ENCODE measurements at places on chromosomes 16 and 17.

- no peak for DNase-seq
These were observed 30.9 kb upstream of the CLEC18B start for GRCh38 chr16:74451951-74452758.

GRCh38 chr17:691423-691822, 23.2 kb downstream of the VPS53 start:
- no peak for DNase-seq

DNA sequence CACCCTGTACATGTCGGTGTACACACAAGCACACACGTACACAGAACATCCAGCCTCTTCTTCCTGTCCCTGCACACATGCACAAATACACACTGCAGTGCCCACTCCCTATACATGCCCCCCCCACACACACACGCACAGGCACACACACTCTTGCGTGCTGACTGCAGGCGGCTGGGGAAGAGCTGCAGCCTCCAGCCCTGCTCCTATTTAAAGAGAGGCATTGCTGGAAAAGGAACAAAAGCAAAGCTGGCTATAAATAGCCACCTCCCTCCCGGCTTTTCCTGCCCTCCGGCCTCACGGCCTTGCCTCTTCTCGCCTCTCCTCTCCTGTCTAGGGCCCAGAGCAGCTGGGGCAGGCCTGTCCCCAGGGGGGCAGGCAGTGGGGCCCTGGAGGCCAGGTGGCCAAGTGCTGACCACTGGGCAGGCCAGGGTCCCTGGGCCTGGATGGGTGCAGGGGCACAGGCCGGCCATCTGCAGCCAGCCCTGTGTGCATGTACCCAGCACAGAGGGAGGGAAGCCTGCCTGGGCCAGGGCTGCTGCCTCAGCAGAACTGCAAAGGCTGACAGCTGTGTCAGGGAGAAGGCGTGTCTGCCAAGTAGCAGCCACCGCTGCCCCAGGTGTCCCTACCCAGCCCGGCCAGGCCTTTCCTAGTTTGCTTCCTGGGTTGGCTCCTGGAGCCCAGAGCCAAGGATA, 25.4 kb downstream of the RTN4RL1 start:
- no peak for DNase-seq

GRCh38 chr17:51159604-51160003, 6.2 kb downstream of the NME1 start:
- DNase-seq: no peak

DNA sequence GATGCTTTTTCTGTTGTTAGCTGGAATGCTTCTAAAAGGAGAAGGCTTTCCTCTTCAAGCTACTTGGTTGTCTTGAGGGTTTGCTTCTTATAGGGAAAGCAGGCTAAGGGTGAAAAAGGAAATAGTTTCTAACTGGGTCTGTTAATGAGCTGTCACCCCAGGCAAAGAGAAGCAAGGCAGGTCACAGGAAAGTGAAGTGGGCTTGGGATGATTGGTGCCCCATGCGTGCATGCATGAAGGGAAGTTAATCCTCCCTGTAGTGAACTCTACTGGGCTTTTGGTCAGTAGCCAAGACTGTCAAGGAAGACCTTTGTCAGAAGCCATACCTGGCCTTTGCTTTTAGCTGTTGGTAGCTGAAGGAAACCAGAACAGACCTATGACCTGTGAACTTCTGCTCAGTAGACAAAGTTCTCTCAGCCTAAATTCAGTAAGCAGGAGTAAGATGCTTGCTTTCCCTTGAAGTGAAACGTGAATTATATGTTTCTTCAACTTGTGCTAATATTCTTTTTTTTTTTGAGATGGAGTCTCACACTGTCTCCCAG, 16.5 kb downstream of the TENT4B start:
- no peak for DNase-seq

- no peak for DNase-seq
These were observed 500.4 kb upstream of the PSMD7 start for GRCh38 chr16:73796241-73796640.

GRCh38 chr17:51666971-51667705, 406.8 kb downstream of the UTP18 start:
- no peak for DNase-seq

GRCh38 chr17:7557147-7557764, 1.3 kb upstream of the TNFSF13 start:
- DNase-seq: no peak

DNA sequence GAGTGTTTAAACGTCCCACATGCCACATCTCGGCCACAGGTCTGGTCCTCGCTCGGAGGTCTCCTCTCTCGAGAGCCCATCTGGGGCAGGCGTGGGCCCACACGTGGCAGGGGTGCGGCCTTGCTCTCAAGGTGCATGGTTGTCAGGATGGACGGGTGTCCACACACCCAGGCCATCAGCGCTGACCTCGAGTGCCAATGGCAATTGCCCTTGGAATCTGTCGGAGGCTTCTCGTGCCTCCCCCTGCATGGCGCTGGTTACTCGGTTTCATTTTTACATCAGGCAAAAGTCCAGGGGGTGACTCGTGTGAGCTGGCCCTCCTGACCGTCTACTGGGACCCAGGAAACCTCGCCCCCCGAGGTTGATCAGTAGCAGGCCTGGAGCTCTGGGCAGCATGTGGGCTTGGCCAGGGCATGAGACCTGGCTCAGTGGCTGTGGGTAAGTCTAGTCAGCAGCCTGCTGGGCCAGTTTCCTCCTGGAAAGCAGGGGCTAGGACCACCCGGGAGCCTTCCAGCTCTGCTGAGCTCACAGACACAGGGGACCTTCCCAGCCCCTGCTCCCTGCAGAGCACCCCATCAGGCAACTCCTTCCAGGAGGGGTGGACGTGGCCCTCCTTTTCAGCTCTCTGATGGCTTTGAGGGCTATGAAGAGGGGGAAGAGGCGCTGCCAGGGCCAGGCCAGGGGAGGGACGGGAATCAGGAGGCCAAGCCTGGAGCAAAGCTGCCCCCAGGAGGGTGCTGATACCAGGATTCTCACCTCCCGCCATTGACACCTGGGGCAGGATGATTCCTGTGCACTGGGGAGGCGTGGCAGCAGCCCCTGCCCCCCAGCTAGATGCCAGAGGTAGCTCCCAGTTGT, 3.7 kb upstream of the ZNF469 start:
- DNase-seq: no peak

GRCh38 chr17:45035848-45036247, 15.6 kb downstream of the DCAKD start:
- no peak for DNase-seq

GRCh38 chr17:80984749-80985148, 6.9 kb upstream of the CHMP6 start:
- DNase-seq: no peak

DNA sequence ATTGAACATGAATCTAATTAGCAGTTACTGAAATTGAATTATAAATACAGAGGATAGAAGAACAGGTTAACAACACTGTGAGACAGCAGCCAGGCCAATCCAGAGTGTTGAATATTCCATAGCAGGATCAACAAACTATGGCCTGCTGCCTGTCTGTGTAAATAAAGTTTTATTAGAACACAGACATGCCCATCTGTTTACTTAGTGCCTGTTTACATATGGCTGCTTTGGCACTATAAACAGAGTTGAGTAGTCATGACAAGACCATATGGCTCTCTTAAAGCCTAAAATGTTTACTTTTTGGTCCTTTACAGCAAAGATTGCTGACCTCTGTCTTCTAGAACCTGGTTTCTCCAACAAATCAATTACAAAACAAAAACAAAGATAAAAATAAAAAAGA, 115.4 kb upstream of the CDC42EP4 start:
- DNase-seq: no peak

GRCh38 chr16:20348365-20349185, 3.9 kb downstream of the UMOD start:
- no peak for DNase-seq

- DNase-seq: peak; percentile 64
These were observed 27.5 kb downstream of the OMG start for GRCh38 chr17:31269578-31269983.

- no peak for DNase-seq
These were observed 15.0 kb upstream of the SLC6A2 start for GRCh38 chr16:55640701-55641327.

- DNase-seq: no peak
These were observed 7.3 kb downstream of the KLHL10 start for GRCh38 chr17:41844971-41845370.

- DNase-seq: no peak
These were observed 331 bp upstream of the CCDC92B start for GRCh38 chr17:2749784-2750181.

DNA sequence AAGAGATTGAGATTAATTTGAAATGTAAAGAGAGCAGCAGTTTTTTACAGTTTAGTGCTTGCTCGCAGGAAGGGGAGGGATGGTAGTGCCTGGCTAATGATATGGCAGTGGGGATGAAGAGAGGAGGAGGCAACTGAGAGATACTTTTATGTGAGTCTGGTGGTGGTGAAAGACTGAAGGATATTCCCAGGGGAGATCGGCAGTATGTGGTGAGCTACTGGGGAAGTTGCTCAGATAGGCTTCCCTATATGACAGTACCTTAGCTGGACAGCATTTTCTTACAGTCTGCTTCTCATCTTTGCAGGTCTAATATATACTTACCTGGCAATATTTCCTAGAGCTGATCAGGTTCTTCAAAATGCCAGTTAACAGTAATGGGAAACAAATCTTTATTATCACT, 8.6 kb downstream of the CEP95 start:
- no peak for DNase-seq

DNA sequence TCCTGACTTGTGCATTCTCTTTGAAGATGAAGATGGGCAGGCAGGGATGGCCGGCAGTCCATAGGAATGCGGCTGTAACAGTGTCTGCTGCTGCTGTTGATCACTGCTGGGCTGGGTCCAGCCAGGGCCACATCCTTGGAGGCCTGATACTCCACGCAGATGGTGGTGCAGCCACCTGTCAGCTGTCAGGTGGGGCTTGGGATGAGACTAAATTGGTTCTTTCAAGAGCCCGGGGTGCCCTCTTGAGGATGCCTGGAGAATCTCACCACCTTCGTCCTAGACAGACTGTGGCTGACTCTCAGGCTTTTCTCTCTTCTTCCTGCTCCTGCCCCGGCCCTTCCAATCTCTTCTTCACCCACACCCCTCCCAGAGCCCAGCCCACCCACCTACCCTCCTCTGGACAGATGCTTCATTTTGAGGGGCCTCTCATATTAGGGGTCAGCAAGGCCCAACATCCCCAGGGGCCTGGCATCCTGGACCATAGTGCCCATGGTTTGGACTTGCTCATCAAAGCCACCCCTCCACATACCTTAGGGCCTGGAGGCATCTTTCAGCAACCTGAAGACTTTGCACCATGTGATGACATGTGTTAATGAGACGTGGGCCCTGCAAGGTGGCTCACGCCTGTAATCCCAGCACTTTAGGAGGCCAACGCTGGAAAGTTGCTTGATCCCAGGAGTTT, 19.1 kb downstream of the OSBPL7 start:
- DNase-seq: peak; percentile 20

DNA sequence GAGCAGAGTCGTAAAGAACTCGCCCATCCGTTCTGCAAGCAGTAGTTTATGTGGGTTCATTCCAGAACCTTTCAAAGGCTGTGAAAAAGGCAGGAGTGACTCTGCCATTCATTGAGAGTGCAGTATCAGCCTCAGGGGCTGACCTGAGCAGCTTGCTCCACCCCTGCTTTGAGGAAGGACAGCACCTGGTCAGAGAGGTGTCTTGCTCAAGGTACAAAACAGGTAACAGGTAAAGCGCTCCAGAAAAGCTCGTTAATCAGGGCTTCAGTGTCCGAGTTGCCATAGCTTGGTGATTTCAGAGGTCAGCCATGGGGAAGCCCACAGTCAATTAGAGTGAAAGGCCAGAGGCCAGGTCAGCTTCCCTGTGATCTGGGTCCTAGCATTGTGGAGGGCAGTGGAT, 251.1 kb downstream of the ABCC12 start:
- DNase-seq: no peak

DNA sequence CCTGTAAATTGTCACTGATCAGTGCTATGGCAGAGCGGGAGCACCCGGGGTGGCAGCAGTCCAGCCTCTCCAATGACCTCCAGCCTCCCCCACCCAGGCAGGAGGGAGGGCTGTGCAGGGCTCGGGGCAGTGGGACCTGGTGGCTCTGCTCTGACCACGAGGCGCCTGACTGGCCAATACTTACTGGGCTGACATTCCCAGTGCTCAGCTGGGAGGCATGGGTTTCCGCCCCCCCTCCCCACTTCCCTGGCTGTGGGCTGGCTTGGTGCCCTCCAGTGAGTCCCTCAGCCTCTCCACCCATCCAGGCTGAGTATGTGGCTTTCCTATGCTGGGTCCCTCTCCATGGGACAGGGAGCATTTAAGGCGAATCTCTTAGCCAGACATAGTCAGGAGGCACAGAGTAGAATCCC, 2.7 kb downstream of the SOCS3 start:
- no peak for DNase-seq

GRCh38 chr16:27561216-27561615, 11.3 kb downstream of the KATNIP start:
- DNase-seq: no peak

DNA sequence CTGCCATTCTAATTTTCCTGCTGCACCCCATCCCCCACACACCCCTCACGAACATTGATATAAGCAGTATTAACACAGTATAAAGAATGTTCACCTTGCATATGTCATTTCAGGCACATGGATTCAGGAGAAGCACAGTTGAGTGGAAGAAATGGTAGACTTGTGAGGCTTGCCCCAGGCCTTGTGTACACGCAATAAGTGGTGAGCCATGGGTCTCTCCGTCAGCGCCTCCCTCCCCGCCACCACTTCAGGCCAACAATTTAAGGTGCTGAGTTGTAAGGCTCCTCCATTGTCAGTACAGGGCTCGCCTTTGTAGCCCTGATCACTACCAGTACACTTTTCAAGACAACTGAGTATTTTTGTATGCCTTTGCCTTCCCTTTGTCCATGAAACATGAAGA, 12.2 kb upstream of the CLEC18C start:
- no peak for DNase-seq

DNA sequence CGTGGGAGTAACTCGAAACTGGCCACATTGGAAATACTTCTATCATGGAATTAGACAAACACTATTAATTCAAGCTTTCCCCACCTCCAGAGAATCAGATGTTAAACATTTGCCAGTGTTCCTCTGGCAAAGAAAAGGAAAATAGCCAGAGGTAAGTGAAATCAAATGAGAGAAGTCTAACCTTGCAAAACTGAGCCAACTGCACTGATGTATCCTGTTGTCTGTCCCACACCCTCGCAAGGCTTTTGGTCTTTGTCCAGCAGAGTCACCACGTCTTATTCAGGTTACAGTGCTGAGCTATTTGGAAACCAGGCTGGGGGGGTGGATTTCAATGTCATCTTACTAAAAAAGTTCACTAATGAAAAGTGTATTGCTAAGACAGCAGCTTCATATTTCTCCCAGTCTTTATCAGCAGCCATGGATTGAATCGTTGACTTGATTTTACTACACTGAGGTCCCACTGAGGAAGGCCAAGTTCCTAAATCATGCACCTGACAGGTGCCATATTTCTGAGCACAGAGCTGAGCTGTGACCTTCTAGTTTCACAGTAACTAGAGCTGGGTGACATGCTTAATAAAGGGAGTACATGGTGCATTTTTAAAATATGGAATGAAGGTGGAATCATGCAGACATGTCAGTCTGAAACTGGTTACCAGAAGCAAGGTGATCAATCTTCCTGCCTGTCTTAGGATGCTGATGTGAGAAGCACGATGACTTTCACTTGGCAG, 85.2 kb upstream of the HSBP1 start:
- no peak for DNase-seq
